Ovary (tissue), 10 donors: ENCODE measurements at places on chromosomes 7 and 10. TPM values are rescaled to one million over a fixed set of nuclear protein-coding genes. Genes with fewer than 3 reads are reported as not detected.

GRCh38 chr10:28661035-28661434 is 16.3 kb upstream of the BAMBI start:
- DNase-seq = no peak

DNA sequence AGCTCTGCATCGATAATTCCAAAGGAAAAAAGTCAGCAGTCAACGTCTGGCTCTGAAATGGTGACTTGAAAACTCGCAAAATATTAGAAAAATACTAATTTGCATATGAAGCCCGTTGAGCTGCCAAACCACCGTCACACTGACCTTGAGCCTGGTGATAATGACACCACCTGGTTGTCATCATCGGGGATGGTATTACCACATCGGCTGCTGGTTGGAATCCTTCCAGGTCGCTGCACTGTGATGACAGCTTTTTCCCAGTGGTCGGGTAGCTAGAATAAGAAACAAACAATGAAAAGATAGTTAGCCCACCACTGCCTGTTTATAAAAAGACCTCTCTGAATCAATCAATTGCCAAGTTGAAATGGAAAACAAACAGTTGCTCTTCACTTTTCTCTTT is 41.6 kb downstream of the LAMB1 start:
- DNase-seq = peak; percentile 77

DNA sequence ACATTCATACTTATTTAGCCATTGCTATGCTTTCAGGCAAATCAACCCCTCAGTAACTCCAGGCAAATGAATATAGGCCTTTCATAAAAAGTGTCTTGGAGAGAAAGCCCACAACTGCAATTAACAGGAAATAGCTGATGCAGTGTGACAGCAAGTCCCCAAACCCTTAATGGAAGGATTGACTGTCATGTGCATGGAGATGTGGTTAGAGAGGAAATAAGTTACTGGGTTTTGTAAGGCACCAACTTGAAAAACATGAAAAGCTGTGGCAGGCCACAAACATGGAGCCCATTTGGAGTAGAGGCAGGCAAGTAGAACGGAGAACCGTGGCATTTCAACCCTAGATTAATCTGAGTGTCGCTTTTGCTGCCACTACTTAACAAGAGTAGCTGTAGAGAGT is 549.4 kb upstream of the C7orf33 start:
- no peak for DNase-seq

DNA sequence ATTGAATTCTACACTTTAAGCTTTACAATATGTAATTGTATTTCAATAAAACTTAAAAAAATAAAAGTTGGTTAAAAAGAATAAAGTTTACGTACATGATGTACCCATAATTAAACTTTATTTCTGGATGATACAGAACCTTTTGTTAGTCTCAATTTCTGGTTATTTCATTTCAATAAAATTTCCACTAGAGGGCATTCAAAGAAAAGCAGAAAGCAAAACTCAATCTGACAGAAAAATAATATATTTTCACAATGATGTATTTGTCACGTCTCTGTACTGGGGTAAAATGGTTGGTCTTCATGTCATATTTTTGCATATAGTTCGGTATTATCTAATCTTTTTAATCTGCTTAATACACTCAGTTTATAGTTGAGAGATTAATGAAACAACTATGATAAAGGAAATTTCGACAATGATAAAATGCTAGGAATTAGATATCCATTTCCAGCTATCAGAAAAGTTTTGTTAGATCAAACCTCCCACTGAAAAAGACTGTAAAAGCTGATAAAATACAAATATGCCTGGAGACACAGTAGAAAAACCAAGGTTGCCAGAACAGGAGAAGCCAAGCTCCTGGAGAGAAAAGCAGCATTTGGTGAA is 27.4 kb downstream of the ASZ1 start:
- DNase-seq = no peak

- DNase-seq = no peak
Observed at GRCh38 chr10:78830976-78831375, 237.8 kb upstream of the ZMIZ1 start.

DNA sequence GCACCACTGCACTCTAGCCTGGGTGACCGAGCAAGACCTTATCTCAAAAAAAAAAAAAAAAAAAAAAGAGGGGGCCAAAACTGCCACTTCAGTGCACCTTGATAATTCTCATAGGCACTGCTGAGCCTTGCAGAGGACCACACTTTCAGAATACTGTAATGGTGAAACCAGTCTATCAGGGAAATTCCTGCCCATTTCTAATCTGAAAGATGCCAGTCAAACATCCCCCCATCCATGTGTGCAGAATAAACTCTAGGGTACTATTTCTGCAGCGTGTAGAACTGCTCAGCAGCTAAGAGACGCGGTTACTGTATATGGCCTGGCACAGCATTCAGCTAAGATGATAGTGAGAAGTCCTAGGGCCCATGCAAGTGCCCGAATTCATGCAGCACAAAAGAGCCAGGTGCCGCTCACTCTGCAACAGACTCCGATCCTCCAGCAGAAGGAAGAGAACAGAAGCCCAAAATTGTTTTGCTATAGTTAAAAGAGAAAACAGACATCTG is 286.8 kb upstream of the KLF14 start:
- DNase-seq = no peak

DNA sequence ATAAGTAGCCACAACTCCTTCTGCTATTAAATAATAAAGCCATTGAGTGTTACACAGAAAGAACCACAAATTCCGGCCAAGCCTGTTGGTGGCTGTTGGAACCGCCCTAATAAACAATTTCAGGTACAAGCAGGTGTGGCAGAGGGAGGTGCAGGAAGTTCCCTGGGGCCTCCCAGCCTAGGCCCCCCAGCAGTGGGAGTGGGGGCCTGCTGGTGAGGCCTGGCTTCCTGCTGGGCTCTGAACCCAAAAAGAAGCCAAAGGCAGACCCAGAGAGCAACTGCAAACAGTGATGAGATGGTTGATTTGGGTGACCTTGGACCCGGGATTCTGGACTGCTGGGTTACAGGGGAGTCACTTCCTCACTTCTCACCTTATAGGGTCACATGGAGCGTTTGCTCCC is 21.0 kb upstream of the LMTK2 start:
- DNase-seq = no peak

- DNase-seq = no peak
Observed at GRCh38 chr7:28474282-28474638, 61.9 kb downstream of the CREB5 start.

DNA sequence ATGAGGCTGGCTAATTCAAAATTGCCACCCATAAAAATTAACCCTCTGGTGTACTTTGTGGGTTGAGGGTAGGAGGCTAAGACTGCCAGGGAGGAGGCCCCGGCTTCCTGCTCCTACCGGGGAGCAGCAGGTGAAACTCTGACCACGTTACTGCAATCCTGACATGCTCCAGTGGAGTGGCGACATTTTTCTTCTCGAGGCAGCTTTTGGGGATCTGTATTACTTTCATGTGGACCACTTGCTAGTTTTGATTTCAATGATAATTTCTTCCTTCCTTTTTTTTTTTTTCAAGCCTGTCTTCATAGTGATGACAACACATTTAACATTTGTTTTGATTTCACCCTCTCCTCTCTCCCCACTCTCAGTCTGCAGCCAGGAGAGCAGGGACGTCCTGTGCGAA is 14.6 kb downstream of the GATA3 start:
- DNase-seq = no peak

DNA sequence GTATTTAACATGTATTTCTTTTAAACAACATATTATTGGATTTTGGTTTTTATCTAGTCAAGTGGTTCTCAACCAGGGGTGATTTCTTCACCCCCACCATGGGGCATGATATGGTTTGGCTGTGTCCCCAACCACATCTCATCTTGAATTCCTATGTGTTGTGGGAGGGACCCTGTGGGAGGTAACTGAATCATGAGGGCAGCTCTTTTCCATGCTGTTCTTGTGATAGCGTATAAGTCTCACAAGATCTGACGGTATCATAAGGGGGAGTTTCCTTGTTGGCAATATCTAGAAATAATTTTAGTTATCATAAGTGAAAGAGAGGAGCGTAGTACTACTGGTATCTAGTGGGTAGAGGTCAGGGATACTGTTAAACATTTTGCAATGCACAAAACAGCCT is 37.6 kb downstream of the TMEM168 start:
- no peak for DNase-seq

ERV3-1 gene
- 3.1 TPM for polyA plus RNA-seq

LIPM gene
- not detected for polyA plus RNA-seq

C1QL3 gene
- 0.07 TPM for polyA plus RNA-seq
